Caki2 (cell line): ENCODE measurements at places on chromosomes 3 and 15.

DNA sequence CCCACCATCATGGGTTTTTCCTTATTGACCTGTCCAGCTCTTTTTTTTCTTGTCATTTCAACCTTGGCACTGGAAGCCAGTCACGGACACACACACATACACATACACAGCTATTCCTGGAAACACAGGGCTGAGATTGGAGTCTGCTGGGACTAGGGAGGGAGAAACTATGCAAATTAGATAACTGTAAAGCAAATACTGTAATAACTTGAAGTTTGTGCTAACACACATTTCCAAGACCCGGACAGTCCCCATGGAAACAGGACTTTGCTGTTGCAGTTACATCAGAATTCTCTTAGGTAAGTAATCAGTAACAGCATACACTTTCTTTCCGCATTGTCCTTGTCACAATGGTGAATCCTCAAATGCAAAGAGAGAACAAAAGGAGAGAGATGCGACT, 304.4 kb downstream of the KBTBD8 start:
- no peak for DNase-seq

- DNase-seq: no peak
These were observed 476.4 kb upstream of the KCNMB2 start for GRCh38 chr3:178059836-178060235.

- DNase-seq: no peak
These were observed 20.8 kb downstream of the ATP13A3 start for GRCh38 chr3:194465920-194466570.

DNA sequence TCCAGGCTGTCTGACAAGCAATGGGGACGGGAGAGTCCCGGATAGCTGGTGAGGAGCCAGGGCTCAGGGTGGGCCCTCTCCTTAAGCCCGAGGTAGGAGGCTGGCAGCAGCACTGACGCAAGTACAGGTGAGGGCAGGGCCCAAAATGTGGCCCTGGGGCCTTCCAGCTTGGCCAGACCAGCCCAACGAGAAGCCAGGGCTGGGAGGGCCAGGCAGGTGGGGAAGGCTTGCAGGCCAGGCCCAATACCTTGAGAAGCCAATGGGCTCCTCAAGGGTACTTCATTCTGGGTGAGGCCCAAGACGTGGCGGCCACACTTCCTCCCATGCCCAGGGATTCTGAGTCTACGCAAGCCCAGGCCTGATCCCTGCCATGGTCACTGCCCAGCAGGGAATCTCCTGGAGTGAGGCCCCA, 37.2 kb downstream of the AMOTL2 start:
- no peak for DNase-seq

GRCh38 chr3:51156147-51156546, 228.9 kb upstream of the MANF start:
- DNase-seq: no peak

- no peak for DNase-seq
These were observed 337.4 kb upstream of the TPRG1 start for GRCh38 chr3:188834349-188834748.

DNA sequence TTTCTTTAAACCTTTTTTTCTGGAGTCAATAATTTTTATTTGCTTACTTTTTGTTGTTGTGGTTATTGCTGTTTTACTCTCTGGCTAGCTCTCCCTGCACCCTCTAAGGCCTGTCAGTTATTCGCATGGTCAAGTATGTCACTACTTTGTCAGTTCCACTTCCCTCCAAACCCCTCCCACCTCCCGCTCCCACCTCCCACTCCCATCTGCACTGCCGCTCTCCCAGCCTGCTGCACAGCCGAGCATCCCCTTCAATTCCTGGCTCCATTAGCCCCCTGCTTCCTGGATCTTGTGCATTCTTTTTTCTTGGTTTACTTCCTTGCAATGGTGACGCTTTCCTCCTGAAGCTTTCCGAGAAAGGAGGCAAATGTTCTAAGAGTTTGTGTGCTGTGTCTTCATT, 218.0 kb downstream of the XXYLT1 start:
- no peak for DNase-seq

DNA sequence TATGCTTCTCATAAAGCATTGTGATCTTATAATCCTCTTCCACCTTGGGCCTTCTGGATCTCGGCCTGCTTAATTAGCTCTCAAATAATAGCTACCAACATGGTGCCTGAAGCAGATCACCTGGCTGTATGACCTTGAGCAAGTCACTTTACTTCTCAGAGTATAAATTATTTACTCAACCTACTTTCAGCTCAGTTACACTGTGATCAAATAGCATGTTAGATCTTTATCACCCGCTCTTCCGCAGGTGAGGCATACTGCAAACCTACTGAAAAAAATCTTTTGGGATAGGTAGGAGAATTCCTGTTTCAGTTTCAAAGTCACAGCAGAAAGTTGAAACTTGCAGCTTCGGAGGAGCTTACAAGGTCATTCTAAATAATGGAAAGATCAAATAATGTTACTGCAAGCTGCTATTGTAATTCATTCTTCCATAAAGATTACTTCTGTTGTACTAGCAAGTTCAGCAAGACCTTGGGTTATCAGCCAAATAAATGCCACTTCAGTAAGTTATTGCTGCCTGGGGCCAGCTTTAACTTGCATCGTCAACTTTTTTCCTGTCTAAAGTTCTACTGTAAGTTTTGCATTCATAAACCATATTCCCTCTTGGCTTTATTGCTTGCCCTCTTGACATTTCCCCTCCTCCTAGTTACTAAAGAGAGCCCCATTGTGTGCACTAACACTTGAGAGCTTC, 268.4 kb upstream of the ATP11B start:
- no peak for DNase-seq

GRCh38 chr15:81434851-81435250, 60.8 kb upstream of the TMC3 start:
- no peak for DNase-seq

DNA sequence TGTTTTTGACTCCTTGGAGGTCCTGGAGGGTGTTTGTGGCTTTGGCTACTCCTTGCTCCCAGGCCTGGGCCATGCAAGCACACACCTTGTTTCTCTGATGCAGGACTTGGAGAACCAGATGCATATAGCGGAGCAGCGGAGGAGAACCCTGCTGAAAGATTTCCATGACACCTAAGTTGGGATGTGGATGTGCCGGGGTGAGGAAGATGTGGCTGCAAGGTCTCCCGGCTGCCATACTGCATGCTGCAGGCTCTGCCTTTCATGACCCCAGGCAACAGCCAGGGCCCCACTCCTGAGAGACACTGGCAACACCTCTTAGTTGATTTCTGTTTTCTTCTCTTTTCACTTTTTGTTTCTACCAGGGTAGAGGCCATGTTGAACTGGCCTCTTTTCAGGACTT, 6.9 kb upstream of the P4HTM start:
- DNase-seq: no peak

- DNase-seq: no peak
These were observed 13.8 kb downstream of the CLDN18 start for GRCh38 chr3:138023754-138024153.

- DNase-seq: no peak
These were observed 86.1 kb downstream of the GALK2 start for GRCh38 chr15:49255966-49256759.

DNA sequence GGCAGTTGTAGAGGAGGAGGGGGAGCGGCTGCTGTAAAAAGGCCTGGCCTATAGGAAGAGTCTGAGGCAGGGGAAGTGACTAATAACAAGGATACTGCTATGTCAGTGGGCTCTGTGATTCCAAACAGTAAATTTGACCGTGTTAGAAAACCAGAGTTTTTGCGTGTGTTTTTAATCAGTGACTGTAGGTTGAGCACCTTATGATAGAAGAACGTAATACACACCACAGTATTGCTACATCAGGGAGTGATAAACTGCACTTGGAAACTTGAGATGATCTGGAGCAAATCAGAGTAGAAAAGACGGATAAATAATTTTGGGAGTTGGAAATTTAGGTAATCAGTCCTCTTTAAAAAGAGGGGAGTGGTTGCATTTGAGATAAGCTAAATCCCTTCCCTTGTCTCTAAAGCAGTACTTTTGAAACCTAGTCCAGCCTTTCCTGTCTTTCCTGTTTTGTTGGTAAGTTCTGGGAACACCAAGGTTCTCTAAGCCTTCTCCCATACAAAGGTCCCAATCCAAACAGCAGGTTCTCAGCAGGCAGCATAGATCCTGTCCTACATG, 130.5 kb upstream of the NR2E3 start:
- no peak for DNase-seq

- DNase-seq: no peak
These were observed 34.0 kb upstream of the TNFAIP8L3 start for GRCh38 chr15:51128701-51129100.

GRCh38 chr3:5181469-5182141, 5.9 kb upstream of the EDEM1 start:
- no peak for DNase-seq

DNA sequence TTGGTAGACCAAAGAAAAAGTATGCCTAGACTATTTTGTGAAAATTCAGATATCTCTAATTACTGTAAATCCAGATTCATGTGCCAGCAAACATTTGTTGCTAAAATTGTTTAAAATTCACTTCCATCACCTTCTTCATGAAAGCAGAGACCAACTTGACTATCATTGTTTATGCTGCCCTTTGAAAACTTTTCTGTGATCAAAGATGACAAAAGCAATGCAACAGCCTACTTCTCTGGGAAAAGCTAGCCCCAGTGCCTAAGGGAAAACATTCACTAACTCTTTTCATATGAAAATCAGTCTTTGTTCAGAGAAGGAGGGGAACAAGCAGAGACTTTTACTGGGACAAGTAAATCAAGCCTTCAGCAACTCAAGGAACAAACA, 178.0 kb upstream of the P2RY1 start:
- no peak for DNase-seq

GRCh38 chr3:190492966-190493365, 20.9 kb upstream of the IL1RAP start:
- DNase-seq: no peak

DNA sequence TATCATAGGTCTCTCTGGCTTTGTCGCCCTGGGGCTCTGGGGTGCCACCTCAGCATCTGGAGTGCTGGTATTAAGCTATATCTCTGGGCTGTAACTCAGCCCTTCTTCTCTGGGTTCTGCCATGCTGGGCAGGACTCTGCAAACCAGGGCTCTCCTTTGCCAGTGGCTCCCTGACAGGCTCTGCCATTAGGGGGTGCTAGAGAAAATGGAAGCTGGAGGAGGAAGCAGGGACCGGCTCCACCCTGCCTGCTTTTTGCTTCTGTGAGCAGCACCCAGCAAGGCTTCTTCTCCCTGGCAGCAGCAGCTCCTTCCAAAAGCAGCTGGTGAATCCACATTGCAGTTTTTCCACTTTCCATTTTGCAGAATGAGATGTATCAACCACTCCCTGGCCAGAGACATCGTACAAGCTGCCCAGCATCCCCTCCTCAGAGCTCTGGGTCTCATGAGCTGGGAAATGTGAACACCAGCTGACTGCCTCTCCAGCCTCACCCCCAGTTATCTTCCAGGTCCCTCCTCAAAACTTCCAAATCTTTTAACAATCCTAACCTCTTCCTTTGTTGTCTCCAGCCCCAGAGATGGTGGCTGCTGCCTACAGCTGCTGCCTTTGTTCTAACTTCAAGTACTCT, 165.0 kb downstream of the ABHD5 start:
- peak; percentile 28 for DNase-seq

GRCh38 chr3:63500196-63500595, 152.3 kb upstream of the SNTN start:
- DNase-seq: no peak

DNA sequence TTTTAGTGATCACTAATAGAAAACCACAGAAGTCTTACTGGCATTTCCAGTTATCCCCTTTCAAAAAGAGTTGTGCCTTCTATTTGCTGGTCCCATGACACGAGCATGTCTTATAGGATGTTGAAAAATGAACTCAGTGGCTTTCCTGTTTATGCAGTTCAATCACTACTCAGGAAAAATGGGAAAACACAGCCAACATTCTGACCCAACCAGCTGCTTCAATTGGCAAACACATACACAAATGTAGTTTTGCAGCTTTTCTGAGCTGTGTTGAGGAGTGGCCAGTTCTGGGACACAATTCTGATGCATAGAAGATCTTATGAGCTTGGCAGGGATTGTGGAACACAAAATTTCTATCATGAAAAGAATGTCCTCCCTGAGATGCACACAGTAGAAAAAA, 40.3 kb downstream of the FSTL1 start:
- no peak for DNase-seq

DNA sequence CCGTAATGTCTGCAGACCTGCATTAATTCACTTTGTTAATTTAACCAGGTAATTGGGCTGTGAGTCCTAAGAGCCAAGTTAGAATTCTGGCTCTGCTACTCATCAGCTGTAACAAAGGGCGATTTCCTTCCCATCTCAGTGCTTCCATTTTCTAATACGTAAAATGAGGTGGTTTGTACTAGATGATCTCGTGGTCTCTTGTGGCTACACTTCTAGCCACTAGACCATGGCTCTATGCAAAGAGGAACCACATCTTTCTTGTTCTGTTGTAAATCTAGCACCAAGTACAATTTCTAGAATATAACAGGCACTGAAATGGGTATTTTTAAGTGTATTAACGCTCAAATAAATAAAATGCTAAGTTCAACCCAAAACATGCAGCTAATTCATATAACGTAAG, 174.4 kb upstream of the THBS1 start:
- DNase-seq: no peak

- DNase-seq: no peak
These were observed 119.3 kb downstream of the HCN4 start for GRCh38 chr15:73249499-73249898.

DNA sequence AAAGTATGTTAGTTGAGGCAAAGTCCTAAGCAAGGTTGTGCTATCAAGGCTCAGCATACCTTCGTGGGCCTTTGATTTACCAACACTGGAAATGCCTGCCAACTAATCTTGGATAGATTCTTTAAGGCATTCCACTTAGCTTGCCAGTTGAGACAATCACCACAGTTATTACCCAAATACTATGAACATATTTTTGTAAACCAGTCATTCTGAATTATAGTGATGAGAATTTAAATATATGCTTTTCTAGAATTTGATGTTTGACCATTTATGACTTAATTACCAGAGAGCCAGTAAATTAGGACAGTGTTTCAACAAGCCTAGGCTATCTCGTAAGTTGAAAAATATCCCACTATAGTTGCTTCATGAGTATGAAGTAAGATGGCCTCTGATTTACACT, 15.5 kb downstream of the TRIM59 start:
- no peak for DNase-seq
